ENCODE measurements at places on chromosomes 11 and 22.

- no peak for DNase-seq
Observed at GRCh38 chr11:1943977-1944376, 3.2 kb upstream of the MRPL23 start.

GRCh38 chr11:372809-373715 lies 3.8 kb downstream of the B4GALNT4 start:
- no peak for DNase-seq

GRCh38 chr22:17091851-17092250 lies 7.1 kb downstream of the IL17RA start:
- DNase-seq: no peak

- no peak for DNase-seq
Observed at GRCh38 chr11:61110255-61111049, 8.2 kb downstream of the CD5 start.

DNA sequence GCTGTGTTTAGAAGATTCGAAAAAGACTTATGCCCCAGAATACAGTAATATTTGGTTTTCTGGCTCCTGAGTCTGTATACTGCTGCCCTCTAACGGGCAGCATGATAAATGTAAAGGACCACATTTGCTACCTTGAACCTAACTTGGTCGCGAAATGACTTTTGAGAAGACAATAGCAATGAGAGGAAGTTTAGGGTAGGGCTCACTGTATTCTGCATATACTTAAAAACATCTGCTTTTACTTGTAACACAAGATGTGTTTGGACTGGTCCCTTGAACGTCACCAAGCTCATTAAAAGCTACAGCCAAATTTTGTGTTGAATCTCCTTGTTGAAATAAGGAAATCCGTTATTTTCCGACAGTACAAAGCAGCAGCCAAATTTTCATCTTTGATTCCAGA lies 309.1 kb downstream of the SWAP70 start:
- DNase-seq: peak; percentile 66

GRCh38 chr11:34063061-34063795 lies 11.7 kb downstream of the CAPRIN1 start:
- no peak for DNase-seq

Measured in iPS-NIHi11 (cell line).